DMS79 (cell line): ENCODE measurements at places on chromosomes 6 and 20.

GRCh38 chr6:80382811-80383210 is 276.3 kb downstream of the BCKDHB start:
- DNase-seq, result no peak

DNA sequence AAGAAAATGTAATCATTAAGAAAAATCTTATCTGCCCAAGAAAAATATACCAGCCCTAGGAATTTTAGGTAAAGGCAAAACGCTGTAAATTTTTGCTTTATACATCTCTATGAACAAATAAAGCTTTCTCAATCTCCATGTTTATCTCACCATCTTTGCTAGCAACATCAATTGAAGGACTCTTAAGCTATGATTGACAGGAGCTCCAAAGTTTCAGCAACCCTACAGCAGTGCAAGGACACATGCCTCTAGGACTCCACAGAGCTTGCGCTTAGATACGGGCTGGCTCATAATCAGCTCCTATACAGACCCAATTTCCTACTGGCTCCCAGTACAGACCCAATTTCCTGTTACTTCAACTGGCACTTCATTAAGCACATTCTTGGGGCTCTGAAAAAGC is 4.3 kb downstream of the NANP start:
- DNase-seq, result no peak

DNA sequence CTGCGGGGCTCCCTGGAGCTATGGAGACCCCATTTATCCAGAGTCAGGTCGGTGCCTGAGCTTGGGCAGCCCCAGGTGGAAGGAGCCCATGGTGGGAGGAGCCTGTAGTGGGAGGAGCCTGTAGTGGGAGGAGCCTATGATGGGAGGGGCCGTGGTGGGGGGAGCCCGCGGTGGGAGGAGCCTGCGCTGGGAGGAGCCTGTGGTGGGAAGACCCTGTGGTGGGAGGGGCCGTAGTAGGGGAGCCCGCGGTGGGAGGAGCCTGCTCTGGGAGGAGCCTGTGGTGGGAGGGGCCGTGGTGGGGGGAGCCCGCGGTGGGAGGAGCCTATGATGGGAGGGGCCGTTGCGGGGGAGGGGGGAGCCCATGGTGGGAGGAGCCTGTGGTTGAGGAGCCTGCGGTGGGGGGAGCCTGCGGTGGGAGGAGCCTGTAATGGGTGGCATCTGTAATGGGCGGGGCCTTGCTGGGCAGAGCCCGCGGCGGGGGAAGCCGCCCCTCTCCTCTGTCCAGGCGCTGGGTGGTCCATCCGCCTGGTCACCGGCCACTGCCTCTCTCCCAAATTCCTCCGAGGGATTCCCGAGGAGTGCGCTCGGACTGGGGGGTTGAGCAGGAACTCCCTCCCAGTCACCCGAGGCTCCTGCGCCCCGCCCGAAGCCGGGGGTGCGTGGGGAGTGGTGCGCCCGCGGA is 567 bp upstream of the FNDC11 start:
- peak; percentile 15 for DNase-seq

DNA sequence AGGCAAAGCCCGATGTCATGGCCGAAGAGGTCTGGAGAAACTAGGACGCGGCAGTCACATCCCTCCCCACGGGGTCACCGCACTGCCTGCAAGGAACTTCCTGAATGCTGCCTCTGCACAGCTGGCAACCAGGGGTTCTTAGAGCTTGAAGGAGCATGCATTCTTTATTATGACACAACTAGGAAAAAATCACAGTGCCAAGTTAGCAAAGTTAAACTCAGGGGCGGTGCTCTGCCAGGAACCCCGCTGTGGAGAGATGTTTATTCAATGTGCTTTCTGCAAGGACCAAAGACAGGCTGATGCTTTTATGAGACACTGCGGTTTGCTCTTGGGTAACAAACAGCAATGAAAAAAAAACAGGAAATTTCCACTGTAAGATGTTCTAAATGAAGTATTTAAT is 287.3 kb upstream of the FOXQ1 start:
- no peak for DNase-seq

GRCh38 chr6:168189200-168190013 is 110.4 kb upstream of the FRMD1 start:
- no peak for DNase-seq

DNA sequence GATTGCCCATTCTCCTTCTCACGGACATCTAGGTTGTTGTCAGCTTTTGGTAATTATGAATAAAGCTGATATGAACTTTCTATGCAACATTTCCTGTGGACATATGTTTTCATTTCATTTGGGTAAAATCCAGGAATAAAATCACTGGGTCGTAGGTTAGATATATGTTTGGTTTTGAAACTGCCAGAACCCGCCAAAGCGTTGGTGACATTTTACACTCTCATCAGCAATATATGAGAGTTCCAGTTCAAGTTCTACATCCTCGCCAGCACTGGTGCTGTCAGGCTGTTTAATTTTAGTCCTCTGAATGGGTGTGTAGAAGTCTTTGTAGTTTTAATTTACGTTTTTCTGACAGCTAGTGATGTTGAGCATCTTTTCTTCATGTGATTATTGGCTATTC is 27.5 kb upstream of the LRFN2 start:
- DNase-seq, result no peak

DNA sequence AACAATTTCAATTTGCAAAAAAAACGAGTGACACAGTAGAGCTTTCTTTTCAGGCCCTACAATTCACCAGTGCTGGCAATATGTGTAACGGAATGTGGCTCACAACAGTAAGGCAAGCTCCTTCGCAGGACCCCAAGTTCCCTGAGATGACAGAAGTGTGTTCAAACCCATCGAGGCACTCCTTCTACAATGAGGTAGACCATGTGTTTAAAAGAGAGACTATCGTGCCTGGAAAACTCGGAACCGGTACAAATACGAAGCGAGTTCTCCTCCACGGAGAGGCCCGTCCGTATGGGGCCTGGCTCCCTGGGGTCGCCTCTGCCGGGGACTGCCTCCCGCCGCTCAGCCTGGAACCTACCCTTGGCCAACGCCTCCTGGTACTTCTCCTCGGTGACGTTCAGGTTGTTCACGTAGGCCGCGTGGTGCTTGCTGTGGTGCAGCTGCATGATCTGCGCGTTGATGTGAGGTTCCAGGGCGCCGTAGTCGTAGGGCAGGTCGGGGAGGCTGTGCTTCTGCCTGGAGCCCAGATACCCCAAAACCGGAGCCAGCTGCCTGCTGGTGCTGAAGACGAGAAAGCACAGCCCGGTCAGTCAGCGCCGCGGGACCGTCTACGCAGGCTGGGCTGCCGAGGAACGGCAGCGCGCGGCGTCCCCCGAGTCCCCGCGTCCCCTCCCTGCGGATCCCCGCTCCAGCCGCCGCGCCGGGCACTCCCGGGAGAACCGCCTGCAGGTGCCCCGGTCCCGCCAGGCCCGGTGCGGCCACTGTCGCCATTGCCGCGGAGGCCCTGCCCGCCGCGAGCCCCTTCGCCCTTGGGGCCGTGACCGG is 526 bp downstream of the SOD2 start:
- peak; percentile 18 for DNase-seq

- DNase-seq, result no peak
These were observed 12.5 kb downstream of the JAG1 start for GRCh38 chr20:10661261-10661660.

- no peak for DNase-seq
These were observed 108.0 kb downstream of the SNX5 start for GRCh38 chr20:17860301-17861197.

DNA sequence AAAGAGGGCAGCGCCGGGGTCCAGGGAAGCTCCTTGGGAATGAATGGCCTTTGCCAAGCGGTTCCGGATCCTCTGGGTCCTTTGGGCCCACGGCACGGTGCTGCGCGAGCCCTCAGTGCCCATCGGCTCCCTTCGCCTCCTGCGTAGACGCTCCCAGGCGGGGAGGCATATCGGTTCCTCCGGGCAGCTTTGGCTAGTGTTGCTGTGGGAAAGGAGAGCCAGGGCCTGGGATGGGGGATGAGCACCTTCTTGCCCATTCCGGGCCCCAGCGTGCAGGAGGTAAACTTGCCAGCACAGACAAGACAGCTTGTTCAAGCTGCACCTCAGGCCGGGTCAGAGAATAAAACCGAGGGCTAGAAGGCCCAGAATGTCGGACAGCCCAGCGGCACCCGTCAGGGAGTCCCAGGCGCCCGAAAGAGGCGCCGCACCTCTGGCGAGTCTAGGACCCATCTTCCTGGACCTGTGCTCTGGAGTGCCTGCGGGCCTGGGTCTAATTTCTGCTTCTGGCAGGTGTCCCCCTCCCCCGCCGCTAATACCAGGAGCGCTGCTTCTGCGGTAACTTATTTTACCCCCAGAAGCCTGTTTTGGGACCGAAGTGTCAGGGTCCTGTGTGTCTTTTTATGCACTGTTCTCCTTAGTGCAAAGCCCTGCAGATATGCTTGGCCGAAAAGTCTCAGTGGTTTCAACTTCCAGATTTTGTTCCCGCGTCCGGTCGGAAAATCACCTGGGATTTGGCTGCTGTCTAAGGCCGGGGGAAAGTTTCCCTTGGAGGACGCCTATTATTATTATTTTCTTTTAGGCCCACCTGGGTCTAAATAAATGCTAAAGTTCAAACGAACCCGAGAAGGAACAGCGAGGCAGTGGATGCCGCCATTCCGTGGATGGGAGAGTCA is 1.7 kb upstream of the TFAP2C start:
- DNase-seq, result no peak

DNA sequence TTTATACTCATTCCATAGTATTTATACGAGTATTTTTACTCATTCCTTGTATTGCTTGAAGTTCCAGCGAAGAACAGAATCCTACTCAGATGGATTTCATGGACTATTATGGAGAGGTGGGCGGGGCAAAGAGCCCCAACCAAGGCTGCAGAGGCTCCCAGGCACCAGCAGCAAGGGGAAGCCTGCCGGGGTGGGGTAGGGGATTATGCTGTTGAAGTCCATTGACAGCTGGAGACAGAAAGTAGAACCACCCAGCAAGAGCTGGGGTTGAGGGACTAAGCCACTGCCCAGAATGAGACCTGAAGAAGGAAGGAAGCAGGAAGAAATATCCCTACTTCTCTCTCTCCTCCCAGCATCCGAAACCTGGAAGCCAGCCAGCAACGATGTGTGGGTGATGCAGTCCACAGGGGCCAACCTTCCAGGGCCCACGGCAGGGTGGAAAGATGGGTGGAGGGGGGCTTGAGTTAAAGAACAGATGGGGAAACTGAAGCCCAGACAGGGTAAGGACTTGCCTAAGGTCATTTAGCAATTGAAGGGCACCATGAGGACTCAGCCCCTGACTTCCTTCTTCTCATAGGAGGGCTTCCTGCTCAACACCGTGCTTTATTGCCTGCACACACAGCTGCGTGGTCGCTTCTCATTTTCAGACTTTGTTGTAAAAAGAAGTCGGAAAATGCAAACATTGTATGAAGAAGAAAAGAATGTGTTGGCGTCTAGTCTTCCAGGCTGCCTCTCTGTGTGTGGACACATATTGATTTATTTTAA is 18.3 kb upstream of the GTSF1L start:
- DNase-seq, result no peak

DNA sequence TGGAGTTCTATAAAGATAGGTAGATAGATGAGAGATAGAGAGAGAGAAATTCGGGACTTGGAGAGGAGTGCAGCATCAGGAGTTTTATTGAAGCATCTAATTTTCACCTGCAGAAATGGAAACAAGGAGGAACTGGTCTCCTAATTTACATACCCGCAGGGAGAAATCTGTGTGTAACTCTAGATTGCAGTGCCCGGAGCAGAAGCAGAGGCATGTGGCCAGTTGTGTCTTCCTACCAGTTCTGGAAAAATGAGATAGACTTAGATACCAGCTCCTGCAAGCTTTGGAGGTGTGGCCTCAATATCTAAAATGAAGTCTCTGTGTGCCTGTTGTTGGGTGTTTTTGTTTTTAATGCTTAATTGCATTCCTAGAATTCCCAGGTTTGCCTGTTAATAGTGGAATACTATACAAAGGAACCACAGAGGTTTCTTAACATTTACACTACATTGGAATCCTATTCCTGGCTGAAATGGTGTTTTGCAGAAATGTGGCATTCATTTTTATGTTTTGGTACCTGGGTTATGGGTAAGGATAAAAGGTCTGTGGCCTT is 57.4 kb downstream of the DTD1 start:
- no peak for DNase-seq

DNA sequence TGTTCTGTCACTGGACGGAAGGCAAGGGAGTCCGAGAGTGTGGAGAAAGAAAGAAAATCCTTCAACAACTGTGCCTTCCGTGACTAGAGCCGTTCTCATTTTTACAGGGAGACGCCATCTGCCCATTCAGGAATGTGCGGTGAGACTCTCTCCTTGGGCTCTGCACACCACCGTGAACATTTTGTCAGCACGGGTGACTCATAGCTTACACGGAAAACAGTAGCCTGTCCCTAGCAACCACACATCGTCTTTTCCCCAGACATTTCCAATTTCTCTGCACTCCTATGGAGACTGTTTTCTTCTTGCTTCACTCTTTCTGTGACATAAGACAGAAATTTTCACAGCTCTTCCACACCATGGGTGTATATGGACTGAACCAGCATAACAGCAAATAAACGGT is 55.1 kb downstream of the TBXT start:
- DNase-seq, result no peak

DNA sequence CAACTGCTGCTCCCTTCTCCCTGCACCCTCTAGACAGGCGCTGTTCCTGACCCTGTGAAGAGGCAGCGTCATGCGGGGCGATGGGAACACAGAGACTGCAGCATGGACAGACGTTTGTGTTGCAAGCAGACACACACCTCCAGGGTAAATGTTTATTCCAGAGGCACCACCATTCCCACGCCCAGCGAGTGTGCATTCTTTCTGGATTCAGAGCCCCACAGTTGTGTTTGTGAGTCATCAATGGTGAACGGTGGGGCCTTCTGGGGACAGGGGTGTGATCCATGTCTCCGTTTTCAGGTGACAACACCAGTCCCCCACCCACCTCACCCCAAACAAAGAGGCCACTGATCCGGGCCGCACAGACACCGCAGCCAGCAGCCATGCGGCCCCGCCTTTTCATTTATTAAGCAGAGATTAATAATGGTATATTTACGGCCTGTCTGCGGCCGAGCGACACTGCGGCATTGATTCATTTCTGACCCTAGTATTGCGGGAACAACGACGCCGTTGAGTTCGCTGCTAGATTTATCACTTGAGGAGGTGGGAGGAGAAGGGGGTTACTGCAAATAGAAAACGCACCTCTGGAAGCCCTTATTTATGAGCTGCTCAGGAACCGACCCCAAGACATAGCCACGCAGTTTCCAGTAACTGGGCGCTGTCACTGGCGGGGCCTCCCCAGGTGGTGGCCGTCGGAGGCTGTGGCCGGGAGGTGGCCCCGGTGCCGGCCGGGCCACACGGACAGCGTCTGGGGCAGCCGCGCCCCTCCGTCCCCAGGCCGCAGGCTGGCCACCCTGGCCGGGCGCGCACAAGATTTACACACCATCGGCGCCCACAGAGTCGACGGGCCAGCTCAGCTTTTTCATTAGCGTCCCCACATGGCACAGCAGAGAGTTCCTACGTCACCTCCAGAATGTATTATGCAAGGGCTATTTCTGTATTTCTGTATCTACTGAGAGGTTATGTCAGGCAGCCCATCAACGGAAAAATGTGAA is 367.6 kb downstream of the THBS2 start:
- DNase-seq, result no peak
